ENCODE measurements at places on chromosomes 1 and 21.

DNA sequence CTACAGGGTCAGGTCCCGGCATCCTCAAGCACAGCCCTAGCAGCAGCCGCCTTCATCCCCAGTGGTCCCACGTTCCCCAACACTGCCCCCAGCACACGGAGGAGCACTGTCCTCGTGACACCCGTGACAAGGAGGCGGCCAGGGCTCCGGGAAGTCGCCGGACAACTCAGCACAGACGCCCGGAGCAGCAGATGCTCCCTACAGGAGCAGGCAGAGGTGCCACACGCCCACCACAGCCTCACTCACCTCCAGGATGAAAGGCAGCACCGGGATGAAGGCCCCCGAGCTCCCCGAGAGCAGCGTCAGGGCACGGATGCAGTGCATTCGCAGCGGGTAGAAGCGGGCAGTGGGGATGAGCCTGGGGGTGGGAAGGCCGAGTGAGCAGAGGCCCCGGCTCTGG is 8.2 kb downstream of the NOC2L start:
- no peak for DNase-seq

DNA sequence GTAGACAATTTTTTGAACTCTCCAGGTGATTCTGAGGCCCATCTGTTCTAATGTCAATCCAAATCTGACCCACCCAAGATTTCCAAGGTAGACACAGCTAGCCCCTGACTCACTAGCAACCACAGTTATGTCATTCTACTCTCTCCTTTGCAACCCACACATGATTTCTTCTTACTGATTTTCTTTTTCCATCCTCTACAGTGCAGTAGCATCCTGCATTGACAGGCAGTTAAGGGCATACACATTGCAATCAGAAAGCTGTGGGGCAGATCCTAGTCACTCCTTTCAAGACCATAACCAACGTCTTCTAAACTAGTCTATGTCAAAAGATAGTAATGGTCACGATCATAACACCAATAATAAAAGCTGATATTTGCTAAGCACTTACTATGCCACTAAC is 54.2 kb downstream of the JAK1 start:
- no peak for DNase-seq

DNA sequence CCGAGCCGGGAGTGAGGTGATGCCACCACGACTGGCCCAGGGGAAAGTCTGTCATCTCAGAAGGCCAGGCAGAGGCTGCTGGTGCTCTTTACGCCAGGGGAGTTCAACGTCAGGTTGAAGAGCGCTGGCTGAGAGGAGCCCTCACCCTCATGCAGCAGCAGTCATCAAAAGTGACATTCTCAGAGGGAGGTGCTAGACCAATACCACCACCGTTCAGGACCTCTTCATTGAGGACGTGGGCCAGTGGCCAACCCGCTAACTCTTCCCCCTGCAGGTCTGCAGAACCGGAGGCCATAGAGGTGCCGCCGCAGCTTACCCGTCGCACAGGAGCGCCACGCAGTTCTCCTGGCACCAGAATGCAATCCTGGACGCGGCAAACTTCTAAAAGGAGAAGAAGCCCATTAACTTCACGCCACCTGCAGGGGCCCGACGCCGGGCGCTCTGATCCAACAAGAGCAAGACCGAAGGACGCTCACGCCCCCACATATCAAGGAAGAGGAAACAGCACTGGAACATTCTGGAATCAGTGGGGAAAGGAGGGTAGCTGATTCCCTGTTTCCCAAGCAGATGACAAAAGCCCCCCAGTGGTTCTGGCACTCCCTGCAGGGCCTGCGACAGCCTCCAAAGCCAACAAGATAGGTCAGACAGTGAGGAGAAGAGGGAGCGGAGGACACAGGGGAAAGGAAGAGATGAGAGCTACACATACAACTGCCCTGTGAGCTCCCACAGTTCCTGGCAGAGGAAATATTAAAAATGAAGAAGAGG is 24.9 kb downstream of the WDR4 start:
- no peak for DNase-seq

DNA sequence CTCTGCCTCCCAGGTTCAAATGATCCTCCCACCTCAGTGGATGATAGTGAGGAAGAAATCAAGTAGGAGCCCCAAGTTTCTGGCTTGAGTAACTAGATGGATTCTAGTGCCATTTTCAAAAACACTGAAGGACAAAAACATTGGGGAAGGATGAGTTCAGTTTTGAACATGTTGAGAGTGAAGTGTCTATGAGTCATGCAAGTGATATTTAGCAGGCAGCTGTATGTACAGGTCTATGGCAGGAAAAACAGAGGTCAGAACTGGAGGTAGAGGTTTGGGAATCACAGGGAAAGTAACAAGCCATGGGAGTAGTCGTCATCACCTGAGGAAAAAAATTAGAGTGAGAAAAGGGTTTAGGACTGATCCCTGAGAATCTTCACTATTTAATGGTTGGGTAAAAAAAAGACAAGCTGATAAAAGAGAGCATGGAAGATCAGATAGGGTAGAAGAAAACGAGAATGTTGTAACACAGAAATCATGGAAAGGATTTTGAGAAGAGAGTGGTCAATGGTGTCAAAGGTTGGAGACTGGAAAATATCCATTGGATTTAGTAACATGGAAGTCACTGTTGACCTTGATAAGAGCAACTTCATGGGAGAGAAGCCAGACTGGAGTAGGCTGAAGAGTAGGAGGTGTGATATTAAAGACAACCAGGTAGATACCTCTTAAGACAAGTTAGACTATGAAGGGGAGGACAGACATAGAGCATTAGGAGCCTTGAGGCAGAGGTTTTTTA is 53.1 kb downstream of the DIPK1A start:
- DNase-seq = no peak

- no peak for DNase-seq
Observed at GRCh38 chr1:151885479-151885878, 23.8 kb downstream of the THEM4 start.

- no peak for DNase-seq
Observed at GRCh38 chr1:212675675-212676074, 24.0 kb downstream of the BATF3 start.

GRCh38 chr1:226736908-226737818 is 1.9 kb downstream of the ITPKB start:
- peak; percentile 64 for DNase-seq

DNA sequence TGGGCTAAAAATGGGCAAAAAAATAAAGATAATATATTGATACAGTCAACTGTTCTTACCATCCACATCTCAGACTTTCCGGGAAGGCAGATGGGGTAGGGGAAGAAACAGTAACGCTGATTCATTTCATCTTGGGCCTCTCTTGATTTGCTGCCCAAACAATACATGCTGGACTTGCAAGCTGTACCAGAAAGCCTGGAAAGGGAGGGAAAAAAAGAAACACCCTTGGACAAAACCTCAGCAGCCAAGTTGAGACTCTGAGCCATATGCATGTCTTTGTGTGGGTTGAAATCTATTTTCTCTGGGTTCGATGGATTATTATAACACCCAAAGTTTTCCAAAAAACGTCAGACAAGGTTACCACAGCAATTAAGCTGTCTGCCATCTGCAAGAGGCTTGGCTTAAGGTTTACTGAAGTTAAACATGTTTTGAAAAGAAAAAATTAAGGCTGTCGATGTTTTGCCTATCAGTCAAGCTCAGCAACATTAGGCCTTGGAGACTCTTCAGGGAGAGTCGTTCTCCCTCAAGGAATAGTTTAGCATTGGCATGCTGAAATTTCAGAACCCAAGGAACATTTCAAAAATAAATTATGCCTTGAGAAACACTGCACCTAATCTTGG is 71.2 kb downstream of the PSMG1 start:
- no peak for DNase-seq

- no peak for DNase-seq
Observed at GRCh38 chr1:198264282-198264681, 107.5 kb downstream of the NEK7 start.

GRCh38 chr21:35366394-35367080 is 317.4 kb upstream of the RUNX1 start:
- no peak for DNase-seq

- DNase-seq = no peak
Observed at GRCh38 chr1:5508669-5509330, 483.4 kb downstream of the NPHP4 start.

GRCh38 chr1:203593723-203594122 is 32.9 kb upstream of the ATP2B4 start:
- DNase-seq = no peak

GRCh38 chr1:56533621-56534020 is 45.7 kb downstream of the PLPP3 start:
- no peak for DNase-seq

DNA sequence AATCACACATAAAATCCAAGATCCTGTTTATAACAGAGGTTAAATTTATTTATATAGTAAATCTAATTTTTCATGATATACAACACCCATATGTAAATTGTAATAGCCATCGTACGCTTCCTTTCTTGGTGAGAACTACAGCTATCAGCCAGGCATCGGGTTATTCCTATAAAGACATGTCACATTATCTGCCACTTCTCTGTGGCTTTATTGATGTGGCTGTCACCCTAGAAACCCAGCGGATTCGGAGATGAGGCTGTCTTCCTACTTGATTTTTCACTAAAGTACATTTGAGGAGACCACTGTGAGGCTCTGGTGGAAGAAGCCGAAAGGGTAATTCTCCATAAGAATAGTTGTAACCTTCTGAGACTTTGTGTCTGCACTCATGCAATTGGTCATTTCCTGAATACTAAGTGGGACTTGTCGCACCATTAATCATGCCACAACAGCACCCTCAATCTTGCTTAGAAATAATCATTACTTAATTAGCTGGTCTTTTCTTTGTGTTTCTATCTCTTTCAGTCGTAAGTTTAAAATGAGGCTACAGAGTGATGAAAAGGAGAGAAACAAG is 106.0 kb downstream of the NTNG1 start:
- DNase-seq = no peak

- peak; percentile 31 for DNase-seq
Observed at GRCh38 chr1:50852889-50853288, 107.2 kb downstream of the FAF1 start.

DNA sequence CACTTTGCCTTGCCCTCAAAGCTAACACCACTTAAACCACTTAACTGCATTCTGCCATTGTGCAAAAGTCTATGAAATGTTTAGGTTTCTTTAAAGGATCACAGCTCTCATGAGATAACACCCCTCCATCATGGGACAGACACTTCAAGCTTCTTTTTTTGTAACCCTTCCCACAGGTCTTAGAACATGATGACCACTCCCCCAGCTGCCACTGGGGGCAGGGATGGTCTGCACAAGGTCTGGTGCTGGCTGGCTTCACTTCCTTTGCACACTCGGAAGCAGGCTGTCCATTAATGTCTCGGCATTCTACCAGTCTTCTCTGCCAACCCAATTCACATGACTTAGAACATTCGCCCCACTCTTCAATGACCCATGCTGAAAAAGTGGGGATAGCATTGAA is 7.7 kb downstream of the ADAMTS1 start:
- DNase-seq = no peak

DNA sequence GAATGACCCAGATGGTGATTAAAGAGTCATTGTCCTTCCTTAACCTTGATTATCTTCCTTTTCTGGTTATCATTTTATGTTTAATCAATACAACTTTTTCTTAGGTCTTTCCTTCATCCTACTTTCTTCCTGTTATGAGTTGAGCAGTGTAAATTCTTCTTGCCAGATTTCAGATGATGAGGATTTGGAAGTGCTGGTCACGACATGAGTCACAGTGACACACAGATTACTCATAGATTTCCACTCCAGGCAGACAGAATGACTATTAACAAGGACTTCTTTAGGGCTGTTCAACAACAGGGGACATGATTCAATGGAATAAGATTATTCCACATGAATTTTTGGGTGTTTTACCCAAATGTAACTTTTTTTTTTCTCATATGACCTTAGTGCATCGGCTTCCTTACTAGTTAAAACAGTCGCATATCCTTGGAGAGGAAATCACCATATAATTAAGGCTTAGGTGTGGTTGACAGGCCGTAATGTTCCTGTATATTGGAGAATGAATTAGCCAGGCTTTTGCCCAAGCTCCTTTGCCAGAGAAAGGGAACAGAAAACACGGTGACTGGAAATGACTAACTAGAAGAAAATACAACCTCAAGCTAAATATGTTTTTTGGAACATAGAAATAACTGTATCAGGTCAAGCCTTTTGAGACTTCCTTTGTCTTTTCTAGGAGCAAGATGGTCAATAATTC is 44.2 kb downstream of the PRRX1 start:
- no peak for DNase-seq

GRCh38 chr1:83931658-83932253 is 67.2 kb downstream of the TTLL7 start:
- peak; percentile 31 for DNase-seq

DNA sequence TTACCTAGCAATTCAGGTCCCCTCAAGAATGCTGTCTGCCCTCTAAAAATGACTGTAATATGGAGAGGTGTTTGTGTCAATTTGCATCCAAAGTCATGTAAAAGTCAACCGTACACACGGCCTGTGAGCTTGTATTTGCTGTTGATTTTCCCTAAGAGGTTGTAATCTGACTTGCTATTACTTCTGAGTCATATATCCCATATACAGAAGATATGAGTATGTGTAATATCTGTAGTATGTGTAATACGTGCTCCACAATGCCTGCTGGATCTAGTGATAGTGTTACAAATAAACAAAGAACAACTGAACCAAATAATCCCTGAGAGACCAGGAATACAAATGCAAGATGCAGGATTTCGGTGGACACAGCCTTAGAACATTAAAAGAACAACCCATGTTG is 1.4 kb upstream of the KCNJ6 start:
- DNase-seq = no peak

- peak; percentile 79 for DNase-seq
Observed at GRCh38 chr1:12208764-12209494, 20.9 kb upstream of the VPS13D start.

DNA sequence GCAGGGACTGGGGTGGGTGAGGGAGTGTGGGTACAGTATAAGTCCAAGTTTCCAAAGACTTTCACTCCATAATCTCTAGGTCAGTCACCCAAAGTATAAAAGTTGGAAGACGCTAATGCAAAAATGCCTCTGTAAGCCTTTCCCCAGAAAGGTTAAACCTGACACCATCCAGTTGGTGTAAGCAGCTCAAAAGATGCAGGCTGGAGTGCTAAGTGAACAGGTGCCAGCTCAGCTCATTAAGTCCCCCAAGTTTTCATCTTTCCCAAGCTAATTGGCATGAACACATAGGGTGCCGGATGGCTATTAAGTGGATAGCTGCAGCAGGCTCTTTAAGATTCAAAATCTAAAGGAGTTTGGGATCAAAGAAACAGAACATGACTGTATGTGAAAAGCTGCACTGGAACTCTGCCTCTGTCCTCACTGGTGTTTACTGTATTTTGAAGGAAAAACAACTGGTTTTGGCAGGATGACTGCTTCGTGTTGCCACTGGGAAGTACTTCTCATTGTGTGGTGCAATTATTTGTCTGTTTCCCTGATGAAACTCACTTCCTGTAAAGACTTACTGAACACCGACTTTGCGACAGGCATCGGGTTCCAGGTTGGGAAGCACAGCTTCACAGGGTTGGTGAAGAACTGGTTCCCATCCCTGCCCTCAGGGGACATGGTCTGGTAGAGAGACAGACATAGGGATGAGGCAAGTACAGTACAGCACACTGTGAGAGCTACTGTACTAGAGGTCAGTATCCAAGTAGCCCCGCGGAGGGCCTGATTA is 152.7 kb downstream of the DAB1 start:
- DNase-seq = no peak

- DNase-seq = no peak
Observed at GRCh38 chr21:33543505-33544129, 779 bp downstream of the SON start.

- no peak for DNase-seq
Observed at GRCh38 chr1:17016317-17016661, 4.6 kb upstream of the ATP13A2 start.

GRCh38 chr1:85058311-85058710 is 10.0 kb upstream of the MCOLN3 start:
- no peak for DNase-seq

GRCh38 chr1:164765557-164765956 is 206.6 kb downstream of the PBX1 start:
- no peak for DNase-seq

GRCh38 chr1:89781494-89782126 is 39.2 kb upstream of the LRRC8D start:
- DNase-seq = no peak
